ENCODE measurements at places on chromosomes 4 and X.

DNA sequence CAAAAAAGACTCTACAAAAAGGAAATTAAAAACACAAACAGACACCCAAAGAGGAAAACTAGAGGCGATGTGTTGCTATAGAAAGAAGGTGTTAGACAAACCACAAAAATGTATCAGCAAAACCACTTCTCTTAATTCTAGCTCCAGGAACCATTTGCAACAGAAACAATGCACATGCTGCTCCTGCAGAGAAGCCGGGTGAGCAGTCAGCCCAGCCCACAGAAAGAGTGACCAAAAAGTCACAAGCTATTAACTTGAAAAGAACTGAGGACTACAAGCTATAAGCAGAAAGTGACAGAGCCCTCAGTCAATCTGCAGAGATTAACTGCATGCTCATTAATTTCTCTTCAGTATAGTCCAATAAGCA is 96.2 kb upstream of the KLHL13 start:
- DNase-seq = no peak

- DNase-seq = peak; percentile 87
These were observed 138.0 kb downstream of the NSUN7 start for GRCh38 chr4:40887764-40888131.

DNA sequence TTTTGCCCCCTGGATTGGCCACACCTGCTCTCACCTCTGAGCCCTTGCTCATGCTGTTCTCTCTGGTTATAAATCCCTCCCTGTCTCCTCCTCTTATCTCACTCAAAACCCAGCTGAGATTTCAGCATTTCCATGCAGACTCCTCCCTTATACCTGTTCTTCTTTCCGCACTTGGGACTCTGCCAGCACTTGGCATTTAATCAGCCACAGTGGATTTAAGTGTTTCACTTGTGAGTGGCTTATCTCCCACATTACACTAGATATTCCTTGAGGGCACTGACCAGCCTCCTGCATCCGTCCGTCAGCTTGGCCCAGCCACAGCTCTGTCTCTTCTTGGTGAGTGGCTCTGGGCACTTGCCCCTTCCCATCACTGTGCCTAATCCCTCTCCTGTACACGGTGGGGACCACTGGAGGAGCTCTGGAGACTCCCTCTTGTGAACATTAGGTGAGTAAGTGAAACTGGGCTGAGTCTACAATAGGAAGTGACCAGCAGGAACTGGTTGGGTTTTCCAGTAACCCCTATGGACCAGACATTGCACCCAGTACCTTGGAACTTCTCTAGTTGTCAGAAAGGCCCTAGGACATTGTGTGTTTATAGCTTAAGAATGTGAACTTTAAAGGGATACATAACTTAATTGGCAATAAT is 19.9 kb downstream of the FGFBP1 start:
- DNase-seq = no peak

DNA sequence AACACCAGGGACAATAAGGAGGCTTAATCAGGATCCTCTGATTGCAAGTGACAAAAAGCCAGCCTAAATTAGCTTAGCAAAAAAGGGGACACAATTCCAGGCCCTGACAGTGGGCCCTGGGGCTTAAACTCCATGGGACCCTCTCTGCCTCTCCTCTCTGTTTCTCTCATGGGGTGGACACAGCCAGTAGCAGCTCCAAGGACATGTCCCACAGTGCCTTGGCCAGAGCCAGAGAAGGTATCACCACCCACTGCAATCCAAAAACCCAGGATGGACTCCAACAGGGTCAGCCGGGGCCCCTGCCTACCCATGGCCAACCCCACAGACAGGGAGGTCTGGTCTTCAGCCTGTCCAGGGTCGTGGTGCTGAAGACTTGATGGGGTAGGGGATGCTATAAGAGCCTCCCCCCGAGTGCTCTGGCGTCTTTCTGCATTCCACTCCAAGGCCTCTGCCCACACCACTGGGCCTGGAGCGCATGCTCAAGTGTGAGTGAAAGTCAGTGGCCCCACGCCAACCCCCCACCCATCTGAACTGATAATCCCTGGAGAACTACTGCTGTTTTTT is 19.7 kb upstream of the PPP2R2C start:
- no peak for DNase-seq

- no peak for DNase-seq
These were observed 13.6 kb upstream of the NAT8L start for GRCh38 chr4:2045518-2045951.

DNA sequence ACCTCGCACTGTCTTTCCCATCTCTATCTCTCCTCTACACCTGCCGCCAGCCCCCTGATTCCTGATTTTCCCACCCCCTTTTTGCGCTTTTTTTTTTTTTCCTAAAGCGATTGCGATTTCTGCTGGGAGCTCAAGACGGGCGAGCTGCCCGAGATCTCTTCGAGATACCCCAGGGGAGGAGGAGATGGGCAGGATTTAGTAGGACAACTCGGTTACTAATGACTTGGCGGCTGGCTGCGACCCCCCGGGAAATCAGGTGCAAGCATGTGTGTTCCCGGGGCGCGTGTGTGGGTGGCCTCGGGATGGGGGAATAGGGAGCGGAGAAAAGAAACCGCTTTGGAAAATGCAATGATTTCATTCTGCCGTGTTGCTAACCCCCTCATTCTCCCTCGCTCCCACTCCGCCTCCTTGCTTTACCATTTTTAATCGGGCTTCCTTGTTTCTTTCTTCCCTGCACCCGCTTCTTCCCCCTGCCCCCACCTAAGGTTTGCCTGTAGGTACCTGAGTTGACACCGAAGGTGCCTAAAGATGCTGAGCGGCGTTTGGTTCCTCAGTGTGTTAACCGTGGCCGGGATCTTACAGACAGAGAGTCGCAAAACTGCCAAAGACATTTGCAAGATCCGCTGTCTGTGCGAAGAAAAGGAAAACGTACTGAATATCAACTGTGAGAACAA is 4.4 kb downstream of the SLITRK2 start:
- no peak for DNase-seq

DNA sequence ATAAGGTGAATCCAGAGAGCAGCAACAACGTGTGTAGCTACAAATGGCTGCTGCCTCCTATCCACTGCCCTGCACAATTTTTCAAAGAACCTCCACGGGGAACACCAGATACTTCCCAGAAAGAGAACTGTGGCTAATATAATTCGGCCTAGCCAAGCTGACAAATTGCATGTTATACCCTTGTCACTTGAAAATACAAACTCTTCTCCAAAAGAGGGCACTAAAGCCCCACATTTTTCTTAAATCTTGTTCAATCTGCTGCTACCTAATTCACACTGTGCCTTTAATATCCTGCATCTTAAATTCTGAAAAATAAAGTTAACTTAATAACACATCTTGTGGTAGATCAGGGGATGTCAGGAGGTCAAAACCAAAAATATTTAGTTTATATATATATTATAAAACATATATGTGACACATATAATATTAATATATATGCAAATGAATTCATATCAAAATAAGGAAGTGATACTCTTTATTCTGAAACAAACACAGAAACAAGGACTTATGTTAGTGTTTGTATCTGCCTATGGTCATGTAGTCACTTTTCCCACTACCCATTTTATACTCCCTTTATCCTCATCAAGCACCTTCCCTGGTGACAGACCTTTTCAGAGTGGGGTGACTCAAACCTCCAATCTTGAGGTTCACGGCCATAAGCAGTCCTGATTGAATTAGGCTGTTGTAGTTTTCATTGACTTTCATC is 24.1 kb downstream of the CT45A1 start:
- DNase-seq = peak; percentile 0

GRCh38 chr4:87965501-87965975 is 10.0 kb upstream of the SPP1 start:
- DNase-seq = no peak

DNA sequence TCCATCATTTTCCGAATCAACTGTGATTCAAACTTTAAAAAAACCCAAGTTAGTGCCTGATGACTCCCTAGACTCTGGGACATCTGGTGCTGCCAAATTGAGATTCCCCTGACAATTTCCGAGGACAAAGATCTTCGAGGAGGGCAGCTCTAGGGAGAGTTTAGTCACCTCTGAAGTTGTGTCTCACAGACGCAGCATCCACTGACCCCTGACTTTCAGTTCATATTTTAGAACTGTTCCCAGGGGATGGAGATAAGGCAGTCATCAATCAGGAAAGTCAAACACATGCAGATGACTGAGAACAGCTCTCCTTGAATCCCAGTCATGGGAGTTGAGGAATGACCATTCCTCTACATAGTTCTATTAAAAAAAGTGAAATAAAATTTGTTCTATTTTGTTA is 643.9 kb downstream of the TRIML1 start:
- peak; percentile 24 for DNase-seq

- no peak for DNase-seq
These were observed 111.7 kb downstream of the STK32B start for GRCh38 chr4:5162909-5163508.

DNA sequence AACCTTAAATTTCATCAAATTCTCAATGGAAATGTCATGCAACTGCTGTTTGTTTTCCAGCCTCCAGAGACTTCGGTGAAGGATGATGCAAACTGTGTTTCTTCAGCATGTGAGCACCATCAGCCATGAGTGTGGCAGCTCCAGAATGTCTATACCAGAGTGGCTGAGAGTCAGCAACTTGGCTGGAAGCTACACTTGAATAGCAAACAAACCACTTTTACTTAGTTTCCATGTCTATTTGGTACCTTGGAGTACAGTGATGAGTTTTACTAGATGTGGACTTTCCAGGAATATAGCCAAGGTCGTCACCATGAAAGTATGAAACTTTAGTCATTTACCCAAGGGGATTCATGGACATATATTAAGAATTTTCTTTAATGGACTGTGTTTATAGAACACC is 4.3 kb upstream of the IL21 start:
- DNase-seq = peak; percentile 33

DNA sequence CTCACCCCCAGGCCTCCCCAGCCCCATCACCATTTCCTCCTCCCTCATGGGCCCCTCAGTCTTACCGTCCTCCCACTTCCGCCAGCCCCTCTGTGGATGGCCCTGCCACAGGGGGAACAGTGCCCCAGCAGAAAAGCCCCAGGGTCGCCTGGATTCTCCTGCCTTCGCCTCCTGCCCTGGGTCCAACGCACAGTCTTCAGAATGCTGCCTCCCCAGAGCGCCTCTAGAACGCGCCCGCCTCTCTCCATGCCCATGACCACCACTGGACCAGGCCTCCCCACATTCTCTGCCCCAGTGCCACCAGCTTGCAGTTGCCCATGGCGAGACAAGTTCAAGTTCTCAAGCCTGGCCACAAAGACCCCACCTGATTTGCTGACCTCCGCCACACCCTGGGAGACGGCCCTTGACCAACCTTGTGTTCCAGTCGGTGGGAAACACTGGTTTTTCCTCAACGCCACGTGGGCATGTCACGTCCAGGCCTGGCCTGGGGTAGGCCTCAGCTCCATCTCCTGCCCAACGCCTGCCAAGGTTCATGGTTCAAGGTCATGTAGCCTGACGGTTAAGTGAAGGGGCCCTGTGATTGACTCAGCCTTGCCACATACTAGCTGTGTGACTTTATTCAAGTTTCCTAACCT is 634 bp upstream of the PLXNB3 start:
- DNase-seq = no peak

DNA sequence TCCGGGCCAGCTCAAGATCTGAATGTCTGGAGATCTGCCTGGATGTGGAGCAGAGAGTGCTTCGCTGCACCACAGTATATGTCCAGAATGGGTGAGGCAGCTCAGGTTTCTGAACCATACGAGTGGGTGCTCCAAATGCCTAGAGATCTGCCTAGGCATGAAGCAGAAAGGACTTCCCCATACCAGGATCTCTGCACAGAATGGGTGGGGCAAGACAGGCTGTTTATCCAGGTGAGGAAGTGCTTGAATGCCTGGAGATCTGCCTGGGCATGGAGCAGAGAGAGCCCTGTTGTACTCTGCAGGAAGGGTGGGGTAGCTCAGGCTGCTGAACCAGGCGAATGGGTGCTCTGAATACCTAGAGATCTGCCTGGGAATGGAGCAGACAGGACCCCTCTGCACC is 45.4 kb upstream of the MAGEC2 start:
- DNase-seq = no peak

- no peak for DNase-seq
These were observed 41.8 kb upstream of the ARHGEF6 start for GRCh38 chrX:136822337-136823095.

DNA sequence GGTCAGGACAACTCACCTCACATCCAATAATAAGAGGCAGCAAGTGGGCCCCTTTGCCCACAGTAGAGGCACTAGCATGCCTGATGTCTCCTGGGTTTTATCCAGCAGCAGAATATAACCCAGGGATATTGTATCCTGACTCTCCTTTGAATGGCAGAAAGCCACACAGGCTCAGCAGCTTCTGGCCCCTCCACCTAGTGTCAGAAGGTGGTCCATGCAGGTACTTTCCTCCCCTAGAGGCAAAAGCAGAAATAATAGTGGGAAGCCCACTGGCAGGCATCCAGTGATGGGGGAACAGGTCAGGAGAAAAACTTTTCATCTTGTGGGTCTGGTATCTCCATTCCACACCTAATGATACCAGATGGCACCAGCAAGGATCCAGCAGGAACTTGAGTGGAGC is 75.5 kb upstream of the IRS4 start:
- no peak for DNase-seq

DNA sequence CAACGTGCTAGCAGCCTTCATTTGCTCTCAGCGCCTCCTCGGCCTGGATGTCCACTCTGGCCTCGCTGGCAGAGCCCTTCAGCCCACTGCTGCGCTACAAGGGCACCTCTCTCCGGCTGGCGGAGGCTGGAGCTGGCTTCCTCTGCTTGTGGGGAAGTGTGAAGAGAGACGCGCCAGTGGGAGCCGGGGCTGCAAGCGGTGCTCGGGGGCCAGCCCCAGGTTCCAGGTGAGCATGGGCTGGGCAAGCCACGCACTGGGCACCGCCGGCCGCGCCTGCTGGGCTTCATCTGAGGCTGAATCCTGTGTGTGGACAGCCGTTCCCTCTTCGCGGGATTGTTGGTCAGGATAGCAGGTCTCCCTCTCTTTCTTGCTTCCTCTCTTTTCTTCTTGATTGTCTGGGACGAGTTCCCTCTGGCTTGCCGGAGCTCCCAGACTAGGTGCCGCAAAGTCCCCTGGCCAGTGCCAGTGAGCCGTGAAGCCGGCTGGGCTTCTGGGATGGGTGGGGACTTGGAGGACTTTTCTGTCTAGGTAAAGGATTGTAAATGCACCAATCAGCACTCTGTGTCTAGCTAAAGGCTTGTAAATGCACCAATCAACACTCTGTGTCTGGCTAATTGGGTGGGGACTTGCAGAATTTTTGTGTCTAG is 165.0 kb downstream of the HEPH start:
- DNase-seq = no peak

GRCh38 chr4:169634975-169635374 is 14.6 kb downstream of the CLCN3 start:
- no peak for DNase-seq

GRCh38 chrX:361231-362145 is 25.2 kb downstream of the PPP2R3B start:
- DNase-seq = no peak
